ENCODE measurements at places on chromosomes 11 and 22.

GRCh38 chr11:88815505-88815904 lies 250.3 kb downstream of the GRM5 start:
- DNase-seq, result no peak

DNA sequence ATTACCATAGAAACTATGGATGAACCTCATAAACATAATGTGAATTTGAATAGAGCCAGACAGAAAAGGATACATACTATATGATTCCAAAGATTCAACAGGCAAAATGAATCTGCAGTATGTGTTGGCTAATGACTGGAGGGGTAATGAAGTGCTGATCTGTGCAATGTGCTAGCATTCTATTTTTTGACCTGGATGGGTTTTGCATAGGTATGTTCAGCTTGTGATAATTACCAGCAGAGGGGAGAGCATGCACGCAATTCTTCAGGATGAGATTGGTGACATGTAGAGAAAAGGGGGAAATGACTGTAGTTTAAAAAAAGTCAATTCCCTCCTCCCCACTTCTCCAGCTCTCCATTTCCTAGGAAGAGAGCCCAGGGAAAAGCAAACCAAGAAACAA lies 618 bp upstream of the CCDC81 start:
- no peak for DNase-seq

DNA sequence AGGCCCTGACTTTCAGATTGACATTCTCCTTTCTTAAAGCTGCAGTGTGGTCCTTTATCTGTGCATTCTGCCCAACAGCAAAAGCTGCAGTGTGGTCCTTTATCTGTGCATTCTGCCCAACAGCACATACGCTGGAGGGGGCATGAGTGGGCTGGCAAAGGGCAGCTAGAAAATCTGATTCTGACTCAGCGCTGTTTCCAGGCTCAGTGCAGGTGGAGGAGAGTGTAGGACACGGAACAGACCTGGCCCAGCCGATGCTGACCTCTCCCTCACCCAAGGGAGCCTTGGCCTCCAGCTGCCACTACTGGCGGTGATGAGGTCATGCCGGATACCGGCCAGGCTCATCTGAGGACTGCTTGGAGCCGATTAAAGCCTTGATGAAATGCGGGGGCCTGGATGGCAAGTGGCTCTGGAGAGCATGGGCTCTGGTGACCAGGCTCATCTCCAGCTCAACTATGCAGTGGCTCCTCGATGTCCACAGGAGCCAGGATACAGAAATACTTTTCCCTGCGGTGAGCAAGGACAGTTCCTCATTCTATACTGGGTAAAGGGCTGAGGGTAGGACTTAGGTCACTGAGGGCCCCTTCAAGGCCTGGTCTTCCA lies 84.6 kb downstream of the CLPB start:
- DNase-seq, result no peak

GRCh38 chr22:27499121-27499520 lies 302.4 kb downstream of the MN1 start:
- DNase-seq, result no peak

- peak; percentile 50 for DNase-seq
These were observed 8.0 kb downstream of the MYH9 start for GRCh38 chr22:36379593-36380361.

DNA sequence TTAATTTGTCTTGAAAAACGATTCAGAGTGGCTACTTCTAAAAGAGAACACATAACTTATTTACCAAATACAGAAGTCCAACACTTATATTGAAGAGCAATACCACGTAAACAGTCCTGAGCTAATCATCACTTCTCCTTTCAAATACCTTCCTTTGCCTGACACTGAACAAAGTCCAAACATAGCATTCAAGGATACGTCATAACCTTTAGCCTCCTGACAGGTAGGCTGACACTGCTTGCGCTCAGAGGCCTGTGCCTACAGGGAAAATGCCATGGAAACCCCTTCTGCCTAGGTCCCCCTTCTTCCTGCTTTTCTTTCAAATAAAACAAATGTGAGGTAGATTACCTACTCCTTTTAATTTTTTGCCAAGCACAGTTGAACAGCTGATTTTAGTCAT lies 510.0 kb downstream of the INSC start:
- no peak for DNase-seq
